ENCODE measurements at places on chromosomes 11 and 22. TPM values are rescaled to one million over a fixed set of nuclear protein-coding genes. Genes with fewer than 3 reads are reported as not detected.

- H3K4me3 ChIP-seq: no peak overlapping the region
- DNase-seq: no peak
- no peaks in the 10 kb centered on the region for H3K36me3 ChIP-seq
- H3K27ac ChIP-seq: no peak overlapping the region
- no peaks in the 10 kb centered on the region for H3K27me3 ChIP-seq
Observed at GRCh38 chr11:98944461-98944860, 76.3 kb upstream of the CNTN5 start.

GRCh38 chr22:41360126-41360525, 21.6 kb upstream of the TEF start:
- H3K4me1 ChIP-seq: no peaks in the 10 kb centered on the region
- peak; percentile 68 for DNase-seq
- no peak overlapping the region for H3K4me3 ChIP-seq
- peak overlapping the region; percentile 13 for H3K27ac ChIP-seq
- no peaks in the 10 kb centered on the region for H3K27me3 ChIP-seq

DNA sequence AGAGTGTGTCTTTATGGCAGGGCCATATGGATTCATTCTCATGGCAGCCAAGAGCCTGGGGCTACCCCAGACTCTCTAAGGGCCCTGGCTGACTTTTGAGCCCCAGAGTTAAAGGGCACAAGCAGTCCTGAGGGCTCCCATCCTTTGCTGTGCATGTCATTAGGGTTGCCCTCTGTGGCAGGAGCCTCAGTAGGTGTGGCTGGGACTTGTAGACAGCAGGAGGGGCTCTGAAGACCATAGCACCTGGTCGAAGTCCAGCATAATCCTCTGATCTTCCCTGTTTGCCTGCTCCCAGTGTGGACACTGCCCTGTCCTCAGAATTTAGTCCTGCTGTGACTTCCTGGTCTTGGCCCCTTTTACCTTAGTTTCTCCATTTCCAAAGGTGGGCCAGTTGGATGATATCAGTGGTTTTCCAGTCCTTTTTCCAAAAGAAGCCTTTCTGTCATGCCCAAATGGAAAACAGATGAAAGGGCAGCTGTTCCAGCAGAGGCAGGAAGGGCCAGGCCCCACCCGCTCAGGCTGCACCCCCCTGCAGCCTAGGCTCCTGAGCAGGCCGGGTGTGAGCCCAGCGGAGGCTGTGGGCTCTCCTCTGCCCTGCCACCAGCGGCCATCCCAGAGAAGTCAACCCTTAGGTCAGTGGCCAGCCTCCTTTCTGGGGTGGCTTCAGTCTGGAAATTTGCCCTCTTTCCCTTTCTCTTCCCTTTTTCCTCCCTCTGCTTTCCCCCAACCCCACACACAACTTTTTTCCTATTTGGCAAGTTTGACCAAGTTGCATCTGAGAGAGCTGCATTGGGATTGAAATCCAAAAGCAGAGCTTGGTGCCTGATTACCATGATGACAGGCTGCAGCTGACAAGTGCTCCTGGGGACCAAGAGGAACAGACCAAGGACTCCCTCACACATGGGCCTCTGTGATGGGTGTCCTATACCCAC, 32.8 kb upstream of the SUSD2 start:
- H3K36me3 ChIP-seq: peaks cover 6% of the 10 kb centered on the region
- H3K27ac ChIP-seq: no peak overlapping the region

DNA sequence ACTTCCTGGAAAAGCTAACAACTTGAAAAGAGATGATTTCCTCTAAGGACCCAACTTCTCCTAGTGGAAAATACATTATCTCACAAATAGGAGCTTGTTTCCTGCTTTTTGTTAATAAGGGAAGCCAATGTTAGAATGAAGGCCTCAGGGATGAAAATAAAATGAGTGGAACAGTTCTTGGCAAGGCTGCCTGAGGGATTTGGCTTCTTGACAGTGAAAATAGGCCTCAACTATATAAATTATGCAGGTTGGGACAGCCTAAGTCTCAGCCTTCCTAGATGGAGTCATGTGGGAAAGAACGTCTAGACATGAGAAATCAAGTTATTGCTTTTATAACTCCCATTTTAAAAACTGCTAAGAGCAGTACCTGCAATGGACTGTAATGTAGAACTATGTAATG, 92.8 kb upstream of the FIBIN start:
- no peaks in the 10 kb centered on the region for H3K36me3 ChIP-seq
- no peak overlapping the region for H3K4me3 ChIP-seq
- no peaks in the 10 kb centered on the region for H3K4me1 ChIP-seq
- H3K27ac ChIP-seq: no peak overlapping the region

KRTAP5-1 gene
- total RNA-seq: not detected

DNA sequence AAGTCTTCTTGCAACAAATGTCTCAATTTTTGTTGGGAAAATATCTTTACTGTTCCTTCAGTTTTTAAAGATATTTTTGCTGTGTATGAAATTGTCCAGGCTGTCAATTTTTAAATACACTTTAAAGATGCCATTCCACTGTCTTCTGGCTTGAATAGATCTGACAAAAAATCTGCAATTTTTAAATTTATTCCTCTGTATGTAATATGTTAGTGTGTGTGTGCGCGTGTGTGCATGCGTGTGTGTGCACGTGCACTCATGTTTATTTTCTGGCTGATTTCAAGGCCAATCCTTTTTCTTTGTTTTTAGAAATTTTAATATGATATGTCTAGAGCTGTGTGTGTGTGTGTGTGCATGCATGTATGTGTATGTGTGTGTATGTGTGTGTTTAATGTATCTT, 263.2 kb upstream of the SESN3 start:
- H3K4me3 ChIP-seq: no peak overlapping the region
- H3K27me3 ChIP-seq: no peaks in the 10 kb centered on the region
- no peaks in the 10 kb centered on the region for H3K4me1 ChIP-seq
- no peak overlapping the region for H3K27ac ChIP-seq
- no peaks in the 10 kb centered on the region for H3K36me3 ChIP-seq

ABTB2 gene
- 22.1 TPM for total RNA-seq

PHETA2 gene
- total RNA-seq: 10.4 TPM

DNA sequence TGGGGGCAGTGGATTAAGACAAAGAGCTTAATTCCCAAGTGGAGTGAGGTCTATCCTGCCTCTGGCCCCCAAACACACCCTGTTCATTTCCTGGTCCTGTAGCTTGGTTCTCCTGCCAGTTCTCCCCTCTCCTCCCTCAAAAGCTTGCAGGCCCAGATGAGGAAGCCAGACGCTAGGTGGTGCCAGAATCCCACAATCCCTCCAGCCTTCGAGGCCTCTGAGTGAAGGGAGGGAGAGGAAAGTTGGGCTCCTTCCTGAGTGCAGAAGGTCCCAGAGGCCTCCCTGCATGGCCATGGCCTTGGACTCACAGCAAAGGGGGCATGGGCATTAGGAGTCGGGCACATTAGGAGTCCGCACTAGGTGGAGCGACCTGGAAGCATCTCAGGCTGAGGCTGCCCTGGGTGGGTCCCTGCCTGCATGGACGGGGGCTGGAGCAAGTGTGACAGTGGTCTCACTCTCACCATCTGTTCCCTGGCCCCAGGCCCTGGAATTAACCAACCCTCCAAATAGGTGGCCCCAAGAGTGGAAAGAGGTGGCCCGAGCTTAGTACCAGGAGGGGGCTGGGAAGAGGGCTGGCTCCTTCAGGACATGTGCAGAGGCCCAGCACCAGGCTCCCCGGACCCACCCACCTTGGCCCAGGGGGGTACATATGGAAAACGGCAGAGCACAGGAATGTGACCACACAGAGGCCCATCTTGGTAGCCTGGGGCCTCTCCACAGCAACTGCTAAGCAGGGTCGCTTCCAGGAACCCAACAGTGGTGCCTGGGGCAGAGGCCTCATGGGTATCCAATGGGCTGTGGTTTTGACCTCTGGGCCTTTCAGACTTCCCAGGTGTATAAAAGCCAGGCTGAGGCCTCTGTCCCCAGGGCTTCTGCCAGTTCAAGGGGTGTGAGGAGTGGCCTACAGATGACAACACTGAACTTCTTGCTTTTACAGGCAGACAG, 5.2 kb downstream of the FXYD2 start:
- peaks cover 2% of the 10 kb centered on the region for H3K36me3 ChIP-seq
- peak overlapping the region; percentile 98 for H3K27ac ChIP-seq
- no peaks in the 10 kb centered on the region for H3K27me3 ChIP-seq
- peak; percentile 86 for DNase-seq

DNA sequence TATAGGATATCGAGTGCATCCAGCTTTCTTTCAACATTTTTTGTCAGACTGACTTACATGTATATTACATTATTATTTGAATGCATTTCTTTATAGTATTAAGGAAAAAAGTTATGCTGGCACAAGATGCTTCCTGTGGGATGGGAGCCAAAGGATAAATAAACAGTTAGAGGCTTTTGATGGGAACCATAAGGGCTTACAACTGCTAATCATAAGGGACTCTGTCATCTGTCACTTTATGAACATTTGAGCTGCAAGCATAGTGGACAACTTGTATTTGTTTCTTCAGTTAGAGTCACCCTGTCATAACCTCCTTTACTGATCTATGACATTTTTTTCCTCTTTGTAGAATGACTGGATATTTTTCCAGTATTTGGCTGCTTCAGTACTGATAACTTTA, 132.4 kb upstream of the CHORDC1 start:
- no peaks in the 10 kb centered on the region for H3K27me3 ChIP-seq
- H3K4me3 ChIP-seq: no peak overlapping the region
- H3K36me3 ChIP-seq: no peaks in the 10 kb centered on the region

DNA sequence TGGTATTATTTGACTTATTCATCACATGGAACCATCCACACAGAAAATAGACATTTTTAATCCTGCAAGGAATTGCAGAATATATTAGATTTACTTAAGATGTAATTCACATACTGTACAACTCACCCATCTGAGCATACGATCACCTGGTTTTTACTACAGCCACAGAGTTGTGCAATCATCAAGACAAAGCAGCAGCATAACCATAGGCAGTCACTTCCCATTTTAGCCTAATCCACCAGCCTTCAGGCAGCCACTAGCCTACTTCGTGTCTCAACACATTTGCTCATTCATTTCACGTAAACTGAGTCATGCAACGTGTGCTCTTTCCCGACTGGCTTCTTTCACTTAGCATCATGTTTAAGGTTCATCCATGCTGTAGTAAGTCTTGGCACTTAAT, 23.0 kb downstream of the PIWIL3 start:
- H3K27ac ChIP-seq: no peak overlapping the region
- H3K4me1 ChIP-seq: no peaks in the 10 kb centered on the region
- DNase-seq: no peak
- H3K27me3 ChIP-seq: no peaks in the 10 kb centered on the region
- H3K4me3 ChIP-seq: no peak overlapping the region

GRCh38 chr11:125532668-125533067, 36.6 kb upstream of the FEZ1 start:
- no peak overlapping the region for H3K27ac ChIP-seq
- no peaks in the 10 kb centered on the region for H3K36me3 ChIP-seq
- H3K4me1 ChIP-seq: no peaks in the 10 kb centered on the region
- no peaks in the 10 kb centered on the region for H3K27me3 ChIP-seq
- DNase-seq: no peak

DNA sequence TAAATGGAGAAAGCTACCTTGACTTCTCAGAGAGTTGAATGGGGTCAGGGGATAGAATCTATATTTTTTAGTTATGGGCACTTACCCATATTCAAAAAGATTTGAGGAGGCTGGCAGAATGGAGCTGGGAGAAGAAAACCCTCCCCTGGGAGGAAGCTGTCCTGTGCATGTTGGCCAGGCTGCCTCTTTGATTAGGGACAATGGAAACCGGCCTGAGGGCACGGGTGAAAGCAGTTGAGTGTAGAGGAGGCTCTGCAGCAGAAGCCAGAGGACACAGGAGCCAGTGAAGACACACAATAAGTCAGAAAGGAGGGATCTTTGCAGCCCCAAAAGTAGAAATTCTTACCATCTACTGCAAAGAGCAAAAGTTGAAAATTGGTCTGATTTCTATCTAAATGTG, 66.6 kb upstream of the B3GAT1 start:
- no peak for DNase-seq
- no peaks in the 10 kb centered on the region for H3K27me3 ChIP-seq
- H3K36me3 ChIP-seq: no peaks in the 10 kb centered on the region
- no peak overlapping the region for H3K4me3 ChIP-seq
- H3K4me1 ChIP-seq: no peaks in the 10 kb centered on the region

RAC2 gene
- total RNA-seq: 38.6 TPM

DNA sequence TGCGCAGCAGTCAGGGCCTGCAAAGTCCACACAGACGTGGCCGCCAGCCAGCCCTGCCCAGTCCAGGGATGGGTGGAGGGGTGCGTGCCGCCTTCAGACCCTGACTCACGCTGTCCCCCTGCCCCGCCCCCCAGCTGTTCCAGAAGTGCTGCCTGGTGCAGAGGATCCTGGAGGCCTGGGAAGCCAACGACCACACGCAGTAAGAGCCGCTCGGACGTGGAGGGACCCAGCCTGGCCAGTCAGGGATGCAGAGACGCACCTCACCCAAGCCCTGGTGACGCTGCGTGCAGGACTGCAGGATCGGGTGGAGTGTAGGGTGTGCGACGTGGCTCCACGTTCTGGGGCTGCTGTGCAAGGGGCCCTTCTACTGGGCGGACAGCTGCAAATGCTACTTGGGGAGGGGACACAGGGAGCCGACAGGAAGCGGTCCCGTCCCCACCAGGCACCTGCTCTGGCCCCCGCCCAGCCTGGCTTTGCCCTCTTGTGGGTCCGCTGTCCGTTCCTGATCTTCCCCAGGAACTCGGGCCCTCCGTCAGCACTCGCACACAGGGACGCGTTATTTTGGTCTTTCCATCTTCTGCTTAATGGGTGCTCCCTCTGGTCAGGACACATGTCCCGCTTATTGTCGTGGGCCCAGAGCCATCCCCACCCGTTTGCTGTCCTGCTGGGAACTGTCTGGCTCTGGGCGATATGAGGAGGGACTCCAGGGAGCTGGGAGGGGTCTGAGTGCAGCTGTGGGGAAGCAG, 42.5 kb downstream of the SBF1 start:
- H3K27me3 ChIP-seq: no peaks in the 10 kb centered on the region
- peaks cover 41% of the 10 kb centered on the region for H3K36me3 ChIP-seq
- no peaks in the 10 kb centered on the region for H3K4me1 ChIP-seq
- no peak for DNase-seq
- no peak overlapping the region for H3K4me3 ChIP-seq

DNA sequence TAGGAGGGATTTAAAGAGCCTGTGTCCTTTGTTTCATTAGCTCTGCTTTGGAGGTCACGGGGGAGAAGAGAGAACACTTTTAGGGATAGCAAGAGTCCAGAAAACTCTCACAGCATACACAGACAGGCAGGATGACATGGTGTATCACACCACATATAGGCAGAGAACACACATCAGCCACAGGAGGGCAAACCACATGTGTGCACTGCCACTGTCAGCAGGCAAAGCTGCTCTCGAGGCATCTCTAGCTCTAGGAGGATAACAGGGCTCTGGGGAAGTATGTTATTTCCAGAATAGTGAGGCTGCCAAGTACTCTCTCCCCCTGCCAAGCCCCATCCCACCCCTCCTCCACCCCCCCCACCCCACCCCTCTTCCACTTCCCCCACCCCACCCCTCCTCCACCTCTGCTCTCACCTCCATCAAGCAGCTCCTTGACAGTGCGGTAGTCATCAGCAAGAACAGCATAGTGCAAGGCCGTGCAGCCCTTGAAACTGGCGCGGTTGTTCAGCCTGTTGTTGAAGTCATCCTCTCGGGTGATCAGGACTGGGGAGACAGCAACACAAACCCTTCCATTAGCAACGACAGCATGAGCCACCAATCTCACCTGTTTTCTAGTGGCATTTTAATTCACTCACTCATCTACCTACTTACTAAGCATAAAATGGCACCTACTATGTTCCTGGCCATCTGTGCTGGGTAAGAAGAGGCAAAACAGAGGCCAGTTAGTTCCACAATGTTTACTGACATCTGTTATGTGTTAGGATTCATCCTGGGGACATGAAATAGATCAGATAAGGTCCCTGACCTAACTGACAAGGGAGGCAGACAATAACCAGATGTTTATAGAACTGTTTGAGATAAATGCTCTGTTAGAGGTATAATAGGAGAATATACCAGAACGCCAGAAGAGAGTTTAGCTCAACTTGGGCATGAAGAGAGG, 75.6 kb downstream of the CLPB start:
- H3K4me3 ChIP-seq: no peak overlapping the region
- H3K27me3 ChIP-seq: no peaks in the 10 kb centered on the region
- H3K4me1 ChIP-seq: no peaks in the 10 kb centered on the region
- no peak overlapping the region for H3K27ac ChIP-seq
- no peak for DNase-seq
